ENCODE measurements at places on chromosomes 13 and 19. TPM values are rescaled to one million over a fixed set of nuclear protein-coding genes. Genes with fewer than 3 reads are reported as not detected.

The ZNF578 gene
- total RNA-seq = 2.5 TPM

The PRTN3 gene
- not detected for total RNA-seq

The PCDH8 gene
- total RNA-seq = not detected

The STX10 gene
- total RNA-seq = 37.2 TPM

The TMEM59L gene
- 2.2 TPM for total RNA-seq

The FCAR gene
- 0.54 TPM for total RNA-seq

The ERFL gene
- total RNA-seq = not detected

The CXCL17 gene
- not detected for total RNA-seq

The PSPN gene
- 1.3 TPM for total RNA-seq

The SCN1B gene
- total RNA-seq = 88.1 TPM

The TPTE2 gene
- total RNA-seq = not detected

The ANKLE1 gene
- total RNA-seq = 0.22 TPM

The RASIP1 gene
- 13.8 TPM for total RNA-seq

The ELSPBP1 gene
- not detected for total RNA-seq

The PRODH2 gene
- total RNA-seq = not detected

The DCT gene
- 0.24 TPM for total RNA-seq

The C5AR1 gene
- 7.6 TPM for total RNA-seq

The CCDC8 gene
- total RNA-seq = 48.4 TPM

The CGB5 gene
- not detected for total RNA-seq

The AXL gene
- total RNA-seq = 30.2 TPM

The CERS4 gene
- total RNA-seq = 16.1 TPM

The AP1M2 gene
- total RNA-seq = not detected

The IGFL1 gene
- not detected for total RNA-seq

The UBL3 gene
- 23.5 TPM for total RNA-seq

The IGFL4 gene
- not detected for total RNA-seq

The ZNF565 gene
- total RNA-seq = 5.0 TPM
